Activated naive CD4-positive, alpha-beta T cell treated with anti-CD3 and anti-CD28 coated beads for 36 hours (primary cell): ENCODE measurements at places on chromosomes 5 and 9. TPM values are rescaled to one million over a fixed set of nuclear protein-coding genes. Genes with fewer than 3 reads are reported as not detected.

GRCh38 chr5:84688566-84688965 lies 303.9 kb upstream of the EDIL3 start:
- no peaks in the 10 kb centered on the region for H3K4me1 ChIP-seq
- H3K27ac ChIP-seq: no peak overlapping the region
- H3K27me3 ChIP-seq: no peaks in the 10 kb centered on the region
- no peaks in the 10 kb centered on the region for H3K36me3 ChIP-seq
- no peak overlapping the region for H3K4me3 ChIP-seq
- DNase-seq: no peak

GRCh38 chr5:33423018-33423630 lies 17.6 kb upstream of the TARS1 start:
- H3K27me3 ChIP-seq: peaks cover 9% of the 10 kb centered on the region
- no peaks in the 10 kb centered on the region for H3K4me1 ChIP-seq
- H3K4me3 ChIP-seq: no peak overlapping the region
- DNase-seq: no peak

GRCh38 chr9:71515107-71515506 lies 253.2 kb downstream of the CEMIP2 start:
- H3K27ac ChIP-seq: no peak overlapping the region
- no peak for DNase-seq
- no peak overlapping the region for H3K4me3 ChIP-seq
- H3K4me1 ChIP-seq: no peaks in the 10 kb centered on the region
- no peaks in the 10 kb centered on the region for H3K36me3 ChIP-seq

DNA sequence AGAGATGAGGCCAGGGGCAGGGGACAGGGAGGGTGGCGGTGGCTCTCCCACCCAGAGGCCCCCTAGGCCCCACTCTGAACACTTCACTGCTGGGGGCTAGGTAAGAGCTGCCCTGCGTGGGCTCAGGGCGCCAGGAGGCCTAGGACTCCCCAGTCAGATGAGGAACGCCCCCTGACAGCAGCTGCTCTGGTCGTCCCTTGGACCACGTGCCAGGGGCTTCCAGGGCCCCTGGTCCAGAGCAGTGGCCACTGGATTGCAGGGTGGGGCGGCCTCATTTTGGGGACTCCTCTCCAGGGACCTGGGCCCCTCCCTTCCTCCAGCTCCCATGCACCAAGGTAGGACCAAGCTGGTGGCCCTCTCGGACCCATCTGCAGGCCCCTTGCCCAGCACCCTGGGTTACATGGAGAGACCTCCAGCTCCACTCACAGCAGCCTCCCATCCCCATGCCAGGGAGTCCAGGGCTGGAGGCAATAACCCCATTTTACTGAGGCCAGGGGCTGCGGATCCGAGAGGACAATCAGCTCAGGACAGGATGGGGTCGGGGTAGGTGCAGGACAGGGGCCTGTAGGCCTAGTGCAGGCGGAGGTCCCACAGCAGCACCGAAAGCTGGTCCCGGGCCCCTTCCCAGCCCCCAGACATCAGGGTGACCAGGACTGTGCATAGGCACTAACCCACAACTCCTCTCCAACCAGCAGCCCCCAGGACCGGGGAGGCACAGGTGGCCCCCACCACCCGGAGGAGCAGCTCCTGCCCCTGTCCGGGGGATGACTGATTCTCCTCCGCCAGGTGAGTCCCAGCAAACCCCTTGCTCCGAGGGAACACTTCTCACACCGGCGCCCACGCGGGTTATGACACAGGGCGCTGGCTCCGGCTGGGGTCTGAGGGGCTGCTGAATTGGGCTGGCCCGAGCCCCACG lies 1.5 kb downstream of the EGFL7 start:
- H3K4me1 ChIP-seq: peaks cover 5% of the 10 kb centered on the region
- peaks cover 13% of the 10 kb centered on the region for H3K27me3 ChIP-seq
- H3K27ac ChIP-seq: no peak overlapping the region
- no peak for DNase-seq
- H3K36me3 ChIP-seq: no peaks in the 10 kb centered on the region

GRCh38 chr9:95102572-95102971 lies 214.9 kb downstream of the FANCC start:
- no peak overlapping the region for H3K27ac ChIP-seq
- H3K27me3 ChIP-seq: no peaks in the 10 kb centered on the region
- no peak for DNase-seq
- H3K4me3 ChIP-seq: no peak overlapping the region
- H3K4me1 ChIP-seq: no peaks in the 10 kb centered on the region

GRCh38 chr9:128505414-128505765 lies 871 bp downstream of the GLE1 start:
- DNase-seq: no peak
- H3K27ac ChIP-seq: peak overlapping the region; percentile 91
- peaks cover 26% of the 10 kb centered on the region for H3K4me1 ChIP-seq
- H3K27me3 ChIP-seq: no peaks in the 10 kb centered on the region
- peaks cover 7% of the 10 kb centered on the region for H3K36me3 ChIP-seq

GRCh38 chr5:111389390-111390082 lies 122.8 kb downstream of the STARD4 start:
- peak; percentile 32 for DNase-seq
- H3K27ac ChIP-seq: no peak overlapping the region
- H3K36me3 ChIP-seq: peaks cover 33% of the 10 kb centered on the region
- no peak overlapping the region for H3K4me3 ChIP-seq

GRCh38 chr5:137739737-137740136 lies 3.8 kb upstream of the KLHL3 start:
- H3K27ac ChIP-seq: no peak overlapping the region
- peaks cover 15% of the 10 kb centered on the region for H3K4me1 ChIP-seq
- DNase-seq: no peak
- H3K4me3 ChIP-seq: no peak overlapping the region
- peaks cover 2% of the 10 kb centered on the region for H3K36me3 ChIP-seq
- H3K27me3 ChIP-seq: no peaks in the 10 kb centered on the region

DNA sequence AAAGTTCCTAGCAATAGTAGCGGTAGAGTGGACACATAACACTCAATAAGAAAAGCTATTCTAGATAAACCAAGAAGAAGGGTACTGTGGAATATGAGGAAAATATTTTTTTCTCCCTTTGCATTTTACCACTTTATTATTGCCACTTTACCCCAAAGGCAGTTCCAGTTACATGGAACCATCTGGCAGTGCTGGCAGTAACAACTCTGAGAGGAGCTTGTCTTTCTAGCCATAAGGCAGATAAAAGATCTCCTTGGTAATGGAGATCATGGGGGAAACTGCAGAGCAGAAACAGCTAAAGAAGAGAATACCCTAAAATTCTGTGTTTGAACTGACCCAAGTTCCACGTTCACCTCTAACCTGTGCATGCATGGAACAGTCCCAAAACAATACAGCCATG lies 38.5 kb downstream of the UBTD2 start:
- no peak overlapping the region for H3K27ac ChIP-seq
- peaks cover 11% of the 10 kb centered on the region for H3K36me3 ChIP-seq
- DNase-seq: no peak
- H3K27me3 ChIP-seq: no peaks in the 10 kb centered on the region
- no peak overlapping the region for H3K4me3 ChIP-seq

DNA sequence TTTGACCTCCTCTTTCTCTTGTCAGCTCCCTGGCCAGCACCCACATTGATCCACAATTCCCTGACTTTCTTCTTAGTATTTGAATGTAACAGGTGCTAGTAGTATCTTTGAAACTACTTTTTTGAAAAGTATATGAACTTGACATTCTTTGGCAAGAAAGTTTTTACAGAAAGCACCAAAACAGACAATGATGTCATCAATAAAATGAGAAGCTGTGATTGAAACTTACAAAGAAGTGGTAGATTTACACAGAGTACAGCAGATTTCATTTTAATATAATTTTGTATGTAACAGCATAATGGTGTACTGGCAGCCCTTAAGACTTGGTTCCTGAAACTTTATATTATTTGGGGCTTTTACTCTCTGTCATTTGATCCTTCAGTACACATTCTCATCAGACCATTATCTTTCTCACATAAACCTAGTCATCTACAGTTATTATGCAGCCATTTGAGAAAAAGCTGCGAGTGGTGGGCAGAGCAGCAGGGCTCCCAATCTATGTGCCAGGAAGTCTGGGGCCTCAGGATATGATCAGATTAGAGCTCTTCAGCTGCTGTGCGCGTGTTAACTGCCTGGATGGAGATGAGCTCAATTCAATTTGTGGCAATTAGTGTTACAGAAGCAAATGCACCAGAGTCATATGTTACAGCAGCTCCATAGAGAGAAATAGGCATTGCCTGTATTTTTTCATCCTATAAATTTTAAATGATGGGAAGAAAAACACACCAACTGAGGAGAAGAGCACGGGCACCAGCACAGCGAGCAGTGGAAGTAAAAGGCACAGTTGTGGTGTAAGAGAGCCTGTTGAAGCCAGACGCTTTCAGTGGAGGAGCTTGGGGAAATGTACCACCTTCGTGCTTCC lies 126.1 kb downstream of the STARD4 start:
- peaks cover 28% of the 10 kb centered on the region for H3K36me3 ChIP-seq
- no peak overlapping the region for H3K4me3 ChIP-seq
- H3K27me3 ChIP-seq: no peaks in the 10 kb centered on the region
- H3K4me1 ChIP-seq: peaks cover 26% of the 10 kb centered on the region
- no peak overlapping the region for H3K27ac ChIP-seq
- no peak for DNase-seq

DNA sequence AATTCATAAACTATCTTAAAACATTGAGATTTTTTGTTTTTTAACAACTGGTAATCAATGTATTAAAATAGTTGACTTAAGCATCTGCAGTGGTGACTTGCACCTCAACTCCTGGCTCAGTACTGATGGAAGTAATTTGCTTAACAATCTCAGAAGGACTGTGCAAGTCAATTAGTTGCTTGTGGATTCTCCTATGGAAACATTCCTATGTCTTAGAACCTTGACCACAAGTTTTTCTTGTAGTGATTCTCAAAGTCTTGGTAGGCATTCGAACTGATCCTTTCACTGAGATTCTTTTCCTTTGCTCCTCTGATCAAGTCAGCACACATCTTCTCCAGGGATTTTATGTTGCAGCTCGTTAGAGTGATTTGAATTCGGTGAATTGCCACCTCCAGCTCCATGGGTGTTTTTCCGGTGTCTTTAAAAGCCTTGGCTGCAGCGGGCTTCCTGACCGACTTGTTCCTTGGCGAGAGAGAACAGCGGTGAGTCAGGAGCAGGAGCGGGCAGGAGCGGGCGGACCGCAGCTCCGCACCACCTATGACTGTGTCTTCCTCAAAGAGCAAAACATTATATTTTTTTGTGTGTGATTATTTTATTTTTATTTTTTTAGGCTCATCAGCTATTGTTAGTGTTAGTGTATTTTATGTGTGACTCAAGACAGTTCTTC lies 21.1 kb downstream of the HMGXB3 start:
- no peaks in the 10 kb centered on the region for H3K27me3 ChIP-seq
- peaks cover 15% of the 10 kb centered on the region for H3K4me1 ChIP-seq
- H3K4me3 ChIP-seq: no peak overlapping the region
- peaks cover 47% of the 10 kb centered on the region for H3K36me3 ChIP-seq

Gene PRSS3
- total RNA-seq: not detected

Gene IFNA14
- not detected for total RNA-seq

Gene MARVELD2
- total RNA-seq: 0.64 TPM

Gene TNC
- total RNA-seq: 0.12 TPM

Gene ZNF300
- 1.1 TPM for total RNA-seq
